ENCODE measurements at places on chromosomes 11 and 22.

GRCh38 chr22:43483669-43484068 lies 71.9 kb downstream of the MPPED1 start:
- DNase-seq: peak; percentile 52

- no peak for DNase-seq
Observed at GRCh38 chr11:78465169-78465942, 47.7 kb upstream of the GAB2 start.

GRCh38 chr11:133403900-133404299 lies 128.4 kb downstream of the OPCML start:
- no peak for DNase-seq

GRCh38 chr22:49255154-49255553 lies 572.5 kb downstream of the BRD1 start:
- peak; percentile 37 for DNase-seq

DNA sequence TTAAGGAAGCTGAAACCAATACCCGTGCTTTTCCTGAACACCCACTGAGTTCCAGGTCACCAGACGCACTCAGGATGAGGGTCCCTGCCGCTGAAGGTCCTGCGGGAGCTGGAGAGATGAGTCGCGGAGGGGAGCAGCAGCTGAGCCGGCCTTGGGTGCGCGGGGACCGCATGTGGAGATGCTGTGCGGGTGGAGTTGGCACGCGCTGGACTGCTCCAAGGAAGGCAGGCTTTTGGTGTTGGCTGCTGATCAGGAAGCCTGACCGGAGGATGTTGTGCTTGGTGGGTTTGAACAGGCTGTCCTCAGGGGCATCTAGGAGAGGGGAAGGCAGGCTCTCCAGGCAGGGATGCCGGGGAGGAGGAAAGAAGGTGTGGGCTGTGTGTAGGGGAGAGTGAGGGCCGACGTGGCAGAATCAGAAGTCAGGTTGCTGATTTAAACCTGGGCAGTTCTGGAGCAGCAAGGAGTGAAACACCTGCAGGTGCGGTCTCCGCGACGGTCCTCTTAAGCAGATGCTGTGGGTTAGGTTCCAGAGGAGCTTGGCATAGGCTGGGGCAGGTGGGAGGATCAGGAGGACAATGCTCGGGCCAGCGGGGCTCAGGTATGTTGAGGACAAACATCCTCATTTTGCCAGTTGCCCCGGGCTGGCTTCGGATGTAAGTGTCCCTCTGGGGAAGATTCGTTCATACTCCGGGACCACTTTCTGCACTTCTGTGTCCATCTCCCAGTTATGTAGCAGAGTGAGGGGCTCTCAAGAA lies 197.5 kb upstream of the B3GAT1 start:
- no peak for DNase-seq

GRCh38 chr11:112016765-112017376 lies 8.3 kb upstream of the DLAT start:
- no peak for DNase-seq

DNA sequence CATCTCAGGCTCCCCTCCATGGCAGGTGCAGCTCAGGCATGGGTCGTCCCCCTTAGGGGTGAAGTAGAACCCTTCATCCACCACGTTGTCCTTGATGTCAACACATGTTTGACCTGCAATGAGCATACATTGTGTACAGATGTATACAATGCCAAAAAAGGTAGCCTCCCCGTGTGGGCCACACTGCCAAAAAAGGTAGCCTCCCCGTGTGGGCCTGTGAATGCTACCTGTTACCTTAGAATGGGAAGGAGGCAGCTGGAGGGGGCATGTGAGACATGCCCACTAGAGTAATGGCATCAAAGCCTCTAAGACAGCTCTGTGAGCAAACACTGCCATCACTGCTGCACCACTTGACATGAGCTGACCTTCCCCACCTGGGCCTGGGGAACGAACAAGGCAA lies 73.7 kb downstream of the DGCR2 start:
- DNase-seq: peak; percentile 41

- DNase-seq: peak; percentile 41
Observed at GRCh38 chr11:2584812-2585565, 114.8 kb downstream of the KCNQ1OT1 start.

DNA sequence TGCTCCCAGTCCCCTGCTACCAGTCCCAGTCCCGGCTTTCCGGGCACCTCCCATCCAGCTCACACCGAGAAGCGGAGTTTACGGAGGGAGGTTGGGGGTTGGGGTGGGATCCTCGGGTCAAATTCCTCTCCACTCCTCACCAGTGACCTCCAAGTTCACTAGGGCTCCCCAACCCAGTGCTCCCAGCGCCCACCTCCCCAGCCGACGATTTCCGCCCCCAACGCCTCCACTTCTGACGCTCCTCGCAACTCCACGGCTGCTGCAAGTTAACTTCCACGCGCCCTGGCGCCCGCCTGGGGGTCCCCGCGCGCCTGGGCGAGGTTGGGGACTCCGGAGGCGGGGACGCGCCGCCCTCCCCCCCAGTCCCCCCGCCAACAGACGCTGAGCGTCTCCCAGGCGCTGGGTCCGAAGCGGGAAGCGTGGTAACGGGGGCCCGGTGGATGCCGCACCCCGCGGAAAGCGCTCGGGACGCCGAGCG lies 526 bp downstream of the TPST2 start:
- peak; percentile 79 for DNase-seq

DNA sequence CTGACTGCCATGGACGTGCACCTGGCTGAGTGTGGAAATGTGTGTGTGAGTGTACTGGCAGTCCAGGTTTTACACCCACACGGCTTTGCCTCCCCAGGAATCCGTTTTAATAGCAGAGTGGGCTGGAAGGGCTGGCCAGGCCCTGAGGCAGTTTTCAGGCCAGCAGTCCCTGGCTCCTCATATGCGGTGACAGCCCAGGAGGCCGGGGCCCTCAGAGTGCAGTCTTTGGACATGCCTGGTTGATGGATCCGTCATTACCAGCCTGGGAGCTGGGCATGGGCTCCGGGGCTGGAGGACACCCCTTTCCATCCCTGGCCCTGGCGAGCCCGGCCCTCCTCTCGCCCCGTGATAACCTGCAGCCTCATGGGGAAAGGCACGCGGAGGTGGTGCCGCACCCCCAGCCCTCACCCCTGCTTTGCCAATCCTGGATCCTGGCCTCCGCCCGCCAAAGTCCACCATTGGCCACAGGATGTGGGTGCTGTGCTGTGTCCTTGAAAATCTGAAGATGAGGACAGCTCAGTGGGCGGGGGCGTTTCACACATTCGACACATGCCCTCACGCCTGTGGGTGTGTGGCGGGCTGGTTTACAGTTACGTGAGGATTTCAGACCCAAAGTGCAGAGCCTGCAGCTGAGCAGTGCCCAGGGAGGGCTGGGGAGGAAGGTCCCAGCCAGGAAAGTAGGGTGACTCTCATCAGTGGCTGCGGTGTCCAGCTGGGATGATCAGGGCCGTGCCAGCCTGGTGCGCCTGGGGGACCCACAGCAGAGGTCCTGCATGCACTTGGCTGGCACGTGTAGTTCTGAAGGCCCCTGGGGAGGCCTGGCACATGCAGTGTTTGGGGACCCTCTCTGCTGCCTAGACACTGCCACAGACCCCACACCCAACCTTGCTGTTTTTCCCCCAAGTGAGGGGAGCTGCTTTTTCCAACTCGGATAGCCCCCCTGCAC lies 55.1 kb downstream of the RTN4R start:
- no peak for DNase-seq

DNA sequence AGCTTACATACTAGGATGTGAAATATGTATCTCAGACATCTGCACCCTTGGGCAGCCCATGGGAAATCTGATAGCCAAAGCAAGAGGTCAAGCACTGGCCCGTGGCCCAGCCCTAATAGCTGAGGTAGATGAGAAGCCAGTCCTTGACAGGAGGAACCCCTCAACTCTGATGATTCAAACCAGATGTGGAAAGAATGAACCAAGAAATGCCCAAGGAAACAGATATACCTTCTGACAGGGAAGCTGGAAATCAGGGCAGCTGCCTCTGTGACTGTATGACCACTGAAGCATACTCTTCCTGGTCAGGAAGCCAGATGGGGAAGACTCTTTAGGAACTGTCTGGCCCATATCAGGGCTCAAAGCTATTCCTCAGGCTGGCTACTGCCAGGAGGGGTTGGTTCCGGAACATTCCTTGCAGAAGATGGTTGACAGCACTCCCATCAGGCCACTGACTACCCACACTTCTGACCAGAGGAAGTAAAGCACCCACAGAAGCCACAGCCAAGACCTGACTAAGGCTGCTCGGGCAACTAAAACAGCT lies 124.2 kb downstream of the SWAP70 start:
- DNase-seq: peak; percentile 77

- no peak for DNase-seq
Observed at GRCh38 chr11:92460213-92460612, 235.6 kb downstream of the FAT3 start.

- no peak for DNase-seq
Observed at GRCh38 chr11:83205608-83206185, 12.2 kb downstream of the ANKRD42 start.

DNA sequence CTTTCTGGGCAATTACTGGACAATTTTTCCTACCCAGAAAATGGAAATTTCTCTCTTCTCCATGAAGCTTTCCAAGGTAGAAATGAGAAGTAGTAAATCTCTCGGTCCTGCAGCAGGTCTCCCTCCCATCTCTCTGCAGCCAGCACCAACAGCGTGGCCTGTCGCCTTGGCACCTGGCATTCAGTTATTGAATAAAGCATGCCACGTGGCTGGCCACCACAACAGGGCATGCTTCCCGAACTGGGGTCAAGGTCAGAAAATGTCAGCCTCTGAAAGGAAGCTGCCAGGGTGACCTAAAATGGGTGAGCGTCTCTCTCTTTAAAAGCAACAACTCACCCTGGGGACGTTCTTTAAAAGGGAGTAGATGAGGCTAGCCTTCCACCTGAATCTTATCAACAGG lies 14.0 kb downstream of the CACNG2 start:
- no peak for DNase-seq

- DNase-seq: no peak
Observed at GRCh38 chr22:34113381-34113780, 193.1 kb upstream of the LARGE1 start.

GRCh38 chr11:48210052-48210451 lies 6.6 kb upstream of the OR4B1 start:
- no peak for DNase-seq

DNA sequence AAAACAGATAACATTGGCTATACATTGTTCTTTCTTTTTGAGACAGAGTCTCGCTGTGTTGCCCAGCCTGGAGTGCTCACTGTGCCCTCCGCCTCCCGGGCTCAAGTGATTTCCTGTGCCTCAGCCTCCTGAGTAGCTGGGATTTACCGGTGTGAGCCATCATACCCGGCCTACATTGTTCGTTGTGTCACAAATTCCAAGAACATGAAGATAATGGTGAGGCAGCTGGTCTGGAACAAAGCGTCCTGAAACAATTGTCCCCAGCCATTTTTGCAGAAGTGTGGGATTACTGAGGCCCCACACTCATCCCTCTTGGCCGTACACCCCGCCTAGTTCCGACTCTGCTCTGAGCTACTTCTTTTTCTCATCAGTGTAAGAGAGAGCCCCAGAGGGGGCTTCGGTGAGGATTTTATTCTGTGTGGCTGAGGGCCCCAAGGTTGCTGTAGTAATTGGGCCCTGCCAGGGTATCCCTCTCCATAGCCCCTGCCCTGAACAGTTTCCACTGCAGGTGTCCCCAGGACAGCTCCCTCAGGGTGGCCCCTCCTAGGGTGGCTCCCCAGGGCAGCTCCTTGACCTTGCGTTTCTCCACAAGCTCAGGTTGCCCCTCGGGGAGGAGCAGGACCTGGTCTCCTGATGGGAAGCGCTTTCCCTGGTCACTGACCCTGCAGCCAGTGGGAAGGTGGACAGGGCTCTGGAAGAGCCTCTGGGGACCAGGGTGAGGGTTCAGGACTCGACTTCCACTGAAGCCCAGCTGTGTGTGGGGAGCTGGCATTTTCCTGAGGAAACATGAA lies 13.1 kb upstream of the ARSA start:
- DNase-seq: peak; percentile 43

All from aorta (tissue), 5 donors.